ENCODE measurements at places on chromosomes 2 and 18. TPM values are rescaled to one million over a fixed set of nuclear protein-coding genes. Genes with fewer than 3 reads are reported as not detected.

TRABD2A gene
- 4.7 TPM for total RNA-seq

ARHGAP28 gene
- total RNA-seq, result 3.6 TPM

SCN9A gene
- total RNA-seq, result 0.54 TPM

AQP12B gene
- total RNA-seq, result not detected

RSAD2 gene
- total RNA-seq, result 5.8 TPM

EGR4 gene
- not detected for total RNA-seq

SERPINB12 gene
- total RNA-seq, result not detected

ICA1L gene
- total RNA-seq, result 0.74 TPM

TMEM247 gene
- total RNA-seq, result not detected

FMNL2 gene
- 29.0 TPM for total RNA-seq

GRCh38 chr18:22564036-22564435, 146.3 kb upstream of the CTAGE1 start:
- peak; percentile 37 for DNase-seq

GRCh38 chr18:58175122-58175785, 131.2 kb downstream of the NEDD4L start:
- peak; percentile 7 for DNase-seq

DNA sequence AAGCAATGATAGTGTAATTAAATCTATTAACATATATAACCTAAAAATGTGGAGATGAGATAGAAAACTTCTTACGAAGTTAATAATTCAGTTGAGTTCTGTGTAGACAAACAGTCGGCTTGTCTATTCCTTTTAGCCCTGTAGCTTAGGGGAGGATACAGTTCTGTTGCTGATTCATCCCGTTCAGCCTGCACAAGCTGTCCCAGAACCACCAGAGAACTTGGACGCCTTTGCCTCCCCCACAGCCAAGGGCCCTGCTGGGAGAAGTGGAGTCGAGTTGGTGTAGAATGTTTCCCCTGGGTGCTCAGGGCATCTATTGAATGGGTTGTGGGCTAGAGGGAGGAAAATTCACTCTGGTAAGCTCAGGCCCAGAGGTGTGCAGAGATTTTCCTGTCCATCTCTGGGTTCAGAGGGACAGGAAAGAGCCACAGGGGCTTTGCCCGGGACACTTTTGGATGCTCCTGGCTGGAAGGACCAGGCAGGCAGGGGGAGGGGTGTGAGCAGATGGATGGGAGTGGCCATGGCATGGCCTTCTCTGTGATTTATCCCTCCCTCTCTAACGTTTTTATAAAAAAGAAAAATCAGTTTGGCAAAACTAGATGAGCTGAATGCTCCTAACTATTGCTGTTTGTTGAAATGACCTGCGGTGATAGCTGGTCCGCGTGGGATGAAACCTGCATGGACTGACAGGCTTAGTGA, 42.8 kb upstream of the GALR1 start:
- peak; percentile 67 for DNase-seq

DNA sequence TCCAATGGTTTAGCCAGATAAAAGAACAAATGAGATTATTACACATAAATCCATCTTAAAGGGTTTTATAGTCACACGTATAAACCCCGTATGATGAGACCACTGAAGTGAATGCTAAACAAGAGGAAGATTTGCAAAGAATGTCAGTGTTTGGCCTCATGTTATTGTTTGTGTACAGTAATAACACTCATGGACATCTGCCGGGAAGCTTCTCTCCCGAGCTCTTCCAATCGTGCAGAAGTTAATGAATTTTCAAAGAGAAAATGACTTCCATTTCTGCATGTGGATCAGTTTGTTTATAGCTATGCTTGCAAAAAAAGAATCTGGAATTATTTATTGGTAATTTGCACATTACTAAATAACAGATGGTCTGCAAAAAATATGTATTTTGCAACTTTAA, 88.5 kb upstream of the APCDD1 start:
- DNase-seq, result no peak

GRCh38 chr2:164954954-164955701, at the start of gene SLC38A11:
SLC38A11 (minus strand) TSS chr2:164955525; CDS start chr2:164955247, 278 bp downstream.
- DNase-seq, result no peak

DNA sequence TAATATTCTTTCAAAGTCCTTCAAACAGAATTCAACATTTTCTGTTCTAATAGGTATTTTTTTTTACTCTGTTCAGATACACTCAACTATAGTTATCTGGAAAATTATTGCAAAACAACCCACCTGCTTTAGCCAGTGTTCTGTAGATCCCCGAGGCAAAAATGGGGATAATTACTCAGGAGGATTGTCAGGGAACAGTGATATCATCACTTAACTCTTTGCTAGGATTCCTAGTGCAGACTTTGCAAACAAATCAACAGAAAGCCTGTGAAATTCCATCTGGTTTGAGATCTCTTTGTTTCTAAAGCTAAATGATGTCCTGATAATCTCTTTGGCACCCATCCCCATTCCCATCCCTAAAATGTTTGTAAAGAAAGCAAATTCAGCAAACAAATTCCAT, 413.6 kb upstream of the MEIS1 start:
- no peak for DNase-seq

DNA sequence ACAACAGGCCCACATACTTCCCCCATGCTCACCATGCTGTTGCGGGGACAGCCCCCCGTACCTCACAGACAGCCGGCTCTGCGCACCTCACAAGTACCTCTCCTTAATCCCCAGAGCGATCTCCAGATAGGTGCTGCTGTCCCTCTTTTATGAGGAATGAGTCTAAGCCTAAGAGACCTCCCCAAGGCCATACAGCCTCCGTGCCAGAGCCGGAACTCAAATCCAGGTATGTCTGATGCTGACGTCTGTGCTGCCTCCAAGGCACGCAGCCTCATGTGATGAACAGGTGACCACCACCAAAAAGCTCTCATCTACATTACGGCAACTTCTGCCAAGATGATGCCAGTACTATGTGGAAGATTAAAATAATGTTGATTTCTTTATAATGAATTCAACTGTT, 85.2 kb downstream of the EIPR1 start:
- DNase-seq, result no peak

GRCh38 chr18:76449111-76449453, 46.0 kb downstream of the ZNF516 start:
- DNase-seq, result no peak

GRCh38 chr18:45662468-45662867, 47.2 kb downstream of the SLC14A2 start:
- no peak for DNase-seq

- DNase-seq, result no peak
Measured at GRCh38 chr2:113906647-113907046, 16.8 kb downstream of the ACTR3 start.

- no peak for DNase-seq
Measured at GRCh38 chr2:207734264-207734635, 22.8 kb downstream of the CCNYL1 start.

DNA sequence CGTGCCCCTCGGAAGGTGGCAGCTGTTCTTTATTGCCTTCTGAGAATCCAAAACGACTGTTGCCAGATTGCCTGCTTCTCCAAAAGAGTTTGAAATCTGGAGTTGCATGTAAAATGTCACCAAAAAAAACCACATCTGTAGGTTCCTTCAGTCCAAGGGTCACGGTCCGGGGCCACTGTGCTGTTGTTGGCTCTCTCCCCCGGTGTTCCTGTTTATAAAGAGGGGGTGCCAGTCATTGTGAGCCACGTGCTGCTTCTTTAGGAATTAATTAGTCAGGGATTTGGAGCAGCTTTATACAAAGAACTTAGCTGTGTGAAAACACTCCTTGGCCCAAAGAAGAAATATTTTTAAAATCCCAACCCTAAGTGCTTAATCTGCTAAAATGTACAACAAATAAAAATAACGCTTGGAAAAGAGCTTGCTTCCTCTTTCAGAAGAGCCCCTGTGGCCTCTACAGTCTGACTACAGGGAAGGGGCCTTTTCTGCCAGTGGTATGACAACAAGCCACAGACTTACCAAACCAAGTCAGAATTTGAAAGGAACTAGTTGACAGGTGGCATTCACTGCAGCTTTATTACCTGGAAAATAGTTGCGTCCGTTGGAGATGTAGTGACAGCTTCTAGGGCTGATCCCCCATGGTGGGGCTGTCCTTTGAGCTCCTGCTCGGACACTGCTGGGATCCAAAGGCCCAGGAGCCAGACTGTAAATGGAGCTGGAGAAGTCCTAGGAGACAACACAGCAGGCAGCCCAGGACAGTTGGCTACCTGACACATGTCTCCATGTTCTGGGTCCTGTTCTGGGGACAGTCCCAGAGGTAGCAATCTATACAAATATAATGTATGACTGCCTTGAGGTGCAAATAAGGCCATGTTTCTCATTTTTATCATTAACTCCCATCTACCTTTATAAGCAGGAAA, 84.5 kb upstream of the SLC1A4 start:
- no peak for DNase-seq

Data from Daoy (cell line).